ENCODE measurements at places on chromosomes 5 and 9. TPM values are rescaled to one million over a fixed set of nuclear protein-coding genes. Genes with fewer than 3 reads are reported as not detected.

DNA sequence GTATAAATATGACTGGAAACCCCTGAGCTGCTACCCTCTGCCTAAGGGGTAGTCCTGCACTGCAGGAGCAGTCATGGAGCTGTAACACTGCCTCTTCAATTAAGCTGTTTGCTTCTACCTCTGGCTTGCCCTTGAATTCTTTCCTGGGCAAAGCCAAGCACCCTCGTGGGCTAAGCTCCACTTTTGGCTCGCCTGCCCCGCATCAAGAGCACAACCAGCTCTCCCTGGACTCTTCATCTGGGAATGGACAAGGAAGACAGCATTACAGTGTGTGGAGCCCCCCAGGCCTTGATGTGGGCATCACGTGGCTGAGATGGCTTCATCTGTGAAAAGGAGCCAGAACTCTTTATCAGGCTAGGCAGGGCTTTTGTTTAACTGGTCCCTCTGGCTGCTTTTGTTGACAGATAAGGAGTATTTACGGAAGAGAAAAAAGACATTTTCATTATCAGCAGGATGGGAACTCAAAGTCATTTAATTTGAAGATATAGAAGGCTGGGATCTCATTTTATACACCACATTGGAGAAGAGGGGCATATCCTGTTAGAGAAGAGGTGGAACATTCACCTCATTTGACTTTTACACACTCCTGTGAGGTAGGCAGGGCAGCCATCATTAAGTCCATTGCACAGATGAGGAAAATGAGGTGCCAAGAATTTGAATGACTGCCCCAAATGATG is 137.8 kb downstream of the SEMA6A start:
- 0 out of 2 replicates have a peak, but pooled peaks cover 16% of the 10 kb centered on the region for H3K4me1 ChIP-seq
- H3K27ac ChIP-seq: no peak overlapping the region
- no peak for DNase-seq
- no peaks in the 10 kb centered on the region for H3K27me3 ChIP-seq
- no peaks in the 10 kb centered on the region for H3K36me3 ChIP-seq
- H3K4me3 ChIP-seq: no peak overlapping the region

DNA sequence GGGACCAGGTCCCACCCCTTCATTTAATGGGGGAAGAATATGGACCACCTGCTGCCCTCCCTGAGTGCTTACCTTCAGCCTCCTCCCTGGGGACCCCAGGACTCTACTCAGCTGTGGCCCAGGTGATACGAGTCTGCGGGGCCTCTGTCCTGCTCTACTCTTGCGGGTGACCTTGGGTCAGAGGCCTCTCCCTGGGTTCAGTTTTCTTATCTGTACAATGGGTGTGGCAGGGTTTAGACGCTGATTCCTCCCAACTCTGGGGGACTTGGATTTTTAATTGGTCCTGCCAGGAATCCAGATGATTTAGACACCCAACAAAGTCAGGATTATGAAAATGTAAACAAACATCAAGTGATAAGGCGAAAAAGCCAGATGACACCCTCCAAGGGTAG is 25.0 kb downstream of the FAM163B start:
- peaks cover 24% of the 10 kb centered on the region for H3K27me3 ChIP-seq
- H3K4me1 ChIP-seq: no peaks in the 10 kb centered on the region
- no peaks in the 10 kb centered on the region for H3K36me3 ChIP-seq
- no peak overlapping the region for H3K27ac ChIP-seq

DNA sequence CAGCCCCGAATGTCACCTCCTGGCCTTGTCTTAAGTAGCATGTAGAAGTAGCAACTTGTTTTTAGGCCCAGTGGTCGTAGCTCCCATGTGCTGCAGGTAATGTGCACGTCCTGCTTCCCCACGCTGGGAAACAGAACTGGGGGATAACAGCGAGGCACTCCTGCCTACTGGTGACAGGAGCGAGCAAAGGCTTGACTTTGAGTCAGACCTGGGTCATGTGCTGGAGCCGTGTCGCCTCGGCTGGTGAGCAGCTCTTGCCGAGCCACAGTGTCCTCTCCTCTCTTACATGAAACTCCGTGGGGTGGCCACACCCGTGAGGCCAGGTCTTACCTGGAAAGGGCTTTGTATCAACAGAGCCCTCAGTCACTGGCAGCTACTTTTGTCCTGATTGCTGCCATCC is 17.5 kb upstream of the POMT1 start:
- DNase-seq: no peak
- H3K4me3 ChIP-seq: no peak overlapping the region
- no peaks in the 10 kb centered on the region for H3K27me3 ChIP-seq
- no peak overlapping the region for H3K27ac ChIP-seq
- H3K36me3 ChIP-seq: peaks cover 95% of the 10 kb centered on the region
- no peaks in the 10 kb centered on the region for H3K4me1 ChIP-seq

Gene BTNL8
- not detected for total RNA-seq

- no peaks in the 10 kb centered on the region for H3K27me3 ChIP-seq
- H3K4me1 ChIP-seq: no peaks in the 10 kb centered on the region
- H3K4me3 ChIP-seq: no peak overlapping the region
- no peak overlapping the region for H3K27ac ChIP-seq
These were observed 41.0 kb upstream of the SLC28A3 start for GRCh38 chr9:84381508-84381907.

DNA sequence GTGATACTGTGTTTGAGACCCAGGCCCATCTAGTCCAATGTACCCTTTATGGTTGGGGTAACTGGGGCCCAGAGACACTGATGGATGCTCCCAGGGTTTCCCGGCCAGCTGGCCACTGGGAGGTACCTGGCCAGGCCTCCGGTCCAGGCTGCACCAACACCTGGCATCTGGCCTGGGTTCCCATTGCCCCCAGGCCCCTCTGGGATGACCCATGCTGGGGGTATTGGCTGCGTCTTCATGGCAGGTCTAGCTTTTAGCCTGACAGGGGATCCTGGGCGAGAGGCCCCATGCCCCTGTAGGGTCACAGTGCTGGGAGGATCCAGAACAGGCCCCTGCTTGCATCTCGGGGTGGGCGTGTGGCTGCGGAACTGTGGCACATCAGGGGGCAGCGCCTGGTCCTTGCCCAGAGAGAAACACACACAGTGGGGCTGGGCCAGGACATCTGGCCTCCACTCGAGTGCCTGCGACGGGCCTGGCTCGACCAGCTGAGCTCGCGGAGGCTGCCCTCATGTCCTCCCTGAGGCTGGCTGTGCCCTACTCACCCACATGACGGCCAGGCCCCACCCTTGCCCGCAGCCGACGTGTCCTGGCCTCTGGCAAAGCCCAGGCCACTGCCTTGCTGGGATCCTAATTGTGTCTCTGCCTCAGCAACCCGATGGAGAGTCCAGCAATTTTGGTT is 21.5 kb upstream of the COL5A1 start:
- H3K27ac ChIP-seq: no peak overlapping the region
- H3K4me1 ChIP-seq: no peaks in the 10 kb centered on the region
- no peak for DNase-seq
- peaks cover 9% of the 10 kb centered on the region for H3K27me3 ChIP-seq
- H3K36me3 ChIP-seq: no peaks in the 10 kb centered on the region

Gene C1QTNF2
- total RNA-seq: not detected

Gene INSL6
- total RNA-seq: not detected

DNA sequence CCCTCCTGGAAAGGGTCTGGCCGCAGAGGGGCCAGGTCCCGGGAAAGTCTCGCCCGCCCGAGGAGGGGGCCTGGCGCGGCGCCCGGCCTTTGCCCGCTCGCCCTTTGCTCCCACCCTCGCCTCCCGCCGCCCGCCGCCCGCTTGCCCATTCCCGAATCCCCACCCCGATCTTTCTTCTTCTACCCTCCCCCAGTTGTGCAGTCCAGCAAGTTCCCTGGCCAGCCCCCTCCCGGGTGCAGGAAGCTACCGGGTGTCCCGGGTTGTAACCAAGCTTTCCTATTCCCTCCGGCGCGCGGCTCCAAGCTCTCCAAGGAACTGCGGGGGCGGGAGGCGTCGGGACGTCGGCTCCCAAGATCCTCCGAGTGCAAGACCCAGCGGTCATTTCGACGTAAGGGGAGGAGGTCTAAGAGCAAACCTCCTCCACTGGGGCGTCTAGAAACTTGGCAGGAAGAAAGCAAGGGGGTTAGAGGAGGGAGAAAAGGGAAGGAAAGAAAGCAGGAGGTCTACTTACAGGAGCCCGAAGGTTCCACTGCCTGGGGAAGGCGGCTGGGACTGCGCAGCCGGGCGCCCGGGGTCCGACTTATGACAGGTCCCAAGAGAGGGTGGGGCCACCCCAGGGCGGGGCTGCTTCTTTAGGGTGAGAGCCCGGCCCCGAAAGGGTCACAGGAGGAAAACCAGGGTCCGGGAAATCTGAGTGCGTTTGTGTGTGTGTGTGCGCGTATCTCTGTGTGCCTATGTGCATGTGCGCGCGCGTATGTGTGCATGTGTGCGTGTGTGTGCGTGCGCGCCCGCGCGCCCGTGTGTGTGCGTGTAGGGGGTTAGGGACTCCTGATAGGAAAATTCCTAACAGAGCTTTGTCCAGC is at the start of gene PTGR1:
Gene PTGR1 (minus strand): TSS at position 556 of the 863 bp plus-strand sequence. CDS start 2,225 bp downstream, outside the sequence.
- peaks cover 52% of the 10 kb centered on the region for H3K4me1 ChIP-seq
- peak within 1 kb of the TSS; percentile 76 for H3K27ac ChIP-seq
- H3K4me3 ChIP-seq: peak within 1 kb of the TSS; percentile 87

Gene PHF24
- not detected for total RNA-seq

GRCh38 chr5:176535101-176535663 is 2.0 kb downstream of the RNF44 start:
- H3K4me3 ChIP-seq: peak overlapping the region; percentile 97
- peaks cover 14% of the 10 kb centered on the region for H3K36me3 ChIP-seq
- H3K27me3 ChIP-seq: no peaks in the 10 kb centered on the region

GRCh38 chr5:139435676-139436075 is 3.6 kb downstream of the DNAJC18 start:
- no peaks in the 10 kb centered on the region for H3K36me3 ChIP-seq
- H3K27me3 ChIP-seq: no peaks in the 10 kb centered on the region
- no peak for DNase-seq
- no peak overlapping the region for H3K27ac ChIP-seq
- no peak overlapping the region for H3K4me3 ChIP-seq

Gene ZNF462
- not detected for total RNA-seq

Gene SLC6A18
- total RNA-seq: not detected

Gene CTXN3
- total RNA-seq: not detected

GRCh38 chr5:160435532-160435931 is 13.9 kb downstream of the PTTG1 start:
- no peaks in the 10 kb centered on the region for H3K27me3 ChIP-seq
- no peak for DNase-seq
- H3K4me3 ChIP-seq: no peak overlapping the region
- peaks cover 43% of the 10 kb centered on the region for H3K4me1 ChIP-seq

GRCh38 chr9:2055203-2055658 is 40.1 kb downstream of the SMARCA2 start:
- no peak for DNase-seq
- H3K4me1 ChIP-seq: no peaks in the 10 kb centered on the region
- H3K27me3 ChIP-seq: no peaks in the 10 kb centered on the region
- no peak overlapping the region for H3K27ac ChIP-seq
- H3K4me3 ChIP-seq: no peak overlapping the region

- H3K27ac ChIP-seq: no peak overlapping the region
- no peaks in the 10 kb centered on the region for H3K4me1 ChIP-seq
- no peaks in the 10 kb centered on the region for H3K27me3 ChIP-seq
- H3K36me3 ChIP-seq: peaks cover 20% of the 10 kb centered on the region
- no peak overlapping the region for H3K4me3 ChIP-seq
- DNase-seq: no peak
These were observed 58.1 kb downstream of the PPIP5K2 start for GRCh38 chr5:103178167-103178566.

DNA sequence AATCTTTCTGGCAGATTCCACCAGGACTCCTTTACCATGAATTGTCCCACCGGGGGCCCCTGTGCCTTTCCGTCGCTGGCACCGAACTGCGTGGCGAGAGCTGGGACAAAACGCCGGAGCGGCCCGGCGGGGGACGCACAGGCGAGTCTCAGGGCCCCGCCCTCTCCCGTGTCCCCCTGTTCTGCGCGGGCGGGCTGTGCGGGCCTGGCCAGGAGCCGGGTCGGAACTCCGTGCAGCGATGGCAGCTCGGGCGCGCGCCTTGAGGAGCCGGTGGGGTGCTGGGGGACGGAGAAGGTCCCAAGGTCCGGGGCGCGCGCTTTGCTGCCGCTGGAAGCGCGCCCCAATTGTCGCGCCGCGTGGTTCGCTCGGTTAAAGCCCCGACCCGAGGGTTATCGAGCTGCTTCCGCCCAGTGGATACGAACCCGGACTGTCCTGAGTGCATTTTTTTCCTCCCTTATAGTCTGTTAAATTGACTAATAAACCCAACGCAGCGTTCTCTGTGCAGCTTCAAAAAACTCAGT is 125.3 kb downstream of the TMEM174 start:
- no peak for DNase-seq
- no peak overlapping the region for H3K27ac ChIP-seq
- no peak overlapping the region for H3K4me3 ChIP-seq
- H3K4me1 ChIP-seq: no peaks in the 10 kb centered on the region
- no peaks in the 10 kb centered on the region for H3K36me3 ChIP-seq

DNA sequence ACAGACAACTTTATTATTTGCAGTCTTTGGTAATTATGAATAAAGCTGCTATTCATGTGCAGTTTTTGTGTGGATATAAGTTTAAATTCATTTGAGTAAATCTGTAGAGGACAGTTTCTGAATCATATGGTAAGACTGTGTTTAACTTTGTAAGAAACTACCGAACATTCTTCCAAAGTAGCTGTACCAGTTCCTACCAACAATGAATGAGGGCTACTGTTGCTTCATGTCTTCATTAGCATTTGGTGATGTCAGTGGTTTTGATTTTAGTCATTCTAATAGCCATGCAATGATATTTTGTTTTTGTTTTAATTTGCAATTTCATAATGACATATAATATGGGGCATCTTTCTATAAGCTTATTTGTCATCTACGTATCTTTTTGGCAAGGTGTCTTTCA is 501.3 kb upstream of the RORB start:
- H3K4me3 ChIP-seq: no peak overlapping the region
- no peaks in the 10 kb centered on the region for H3K36me3 ChIP-seq
- no peaks in the 10 kb centered on the region for H3K4me1 ChIP-seq
- no peaks in the 10 kb centered on the region for H3K27me3 ChIP-seq

GRCh38 chr9:87569518-87569917 is 71.9 kb downstream of the DAPK1 start:
- peak; percentile 63 for DNase-seq
- peak overlapping the region; percentile 47 for H3K4me3 ChIP-seq
- peaks cover 71% of the 10 kb centered on the region for H3K4me1 ChIP-seq
